ENCODE measurements at places on chromosomes 3 and 15.

GRCh38 chr15:23069496-23070166 is 30.3 kb upstream of the TUBGCP5 start:
- no peak for DNase-seq

GRCh38 chr3:10259036-10259435 is 10.8 kb downstream of the TATDN2 start:
- no peak for DNase-seq

DNA sequence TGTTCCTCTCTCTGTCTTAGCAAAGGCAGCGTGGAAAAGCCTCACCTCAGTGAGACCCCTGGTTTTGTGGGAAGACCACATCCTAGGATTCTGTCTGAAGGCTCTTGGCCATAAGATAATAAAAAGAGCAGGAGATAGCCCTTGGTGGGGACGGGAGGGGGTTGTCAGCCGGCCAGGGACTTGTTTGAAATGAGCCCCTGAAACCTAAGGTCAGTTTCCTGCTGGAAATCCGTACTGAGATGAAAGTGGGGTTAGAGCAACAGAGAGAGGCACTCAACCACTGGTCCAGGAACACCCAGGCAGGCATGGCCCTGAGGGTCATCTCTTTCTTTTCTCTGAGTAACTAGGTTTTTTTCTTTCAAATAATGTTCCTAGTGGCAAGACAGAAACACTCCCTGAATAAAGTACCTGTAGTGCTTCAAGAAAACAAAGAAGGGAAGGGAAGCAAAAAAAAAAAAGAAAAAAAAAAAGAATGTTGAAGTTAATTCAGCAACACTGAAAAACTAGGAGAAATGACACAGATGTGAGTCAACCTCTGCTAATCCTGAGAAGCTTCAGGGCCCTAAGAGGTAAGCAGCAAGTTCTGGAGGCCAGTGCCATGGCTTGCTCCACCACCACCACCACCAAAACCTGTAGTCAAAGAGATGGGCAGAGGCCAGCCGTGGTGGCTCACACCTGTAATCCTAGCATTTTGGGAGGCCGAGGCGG is 3.2 kb downstream of the ITGB5 start:
- peak; percentile 32 for DNase-seq

- peak; percentile 91 for DNase-seq
Observed at GRCh38 chr15:42581272-42581730, 5.9 kb downstream of the STARD9 start.

GRCh38 chr3:186453531-186453930 is 90.6 kb downstream of the CRYGS start:
- no peak for DNase-seq

DNA sequence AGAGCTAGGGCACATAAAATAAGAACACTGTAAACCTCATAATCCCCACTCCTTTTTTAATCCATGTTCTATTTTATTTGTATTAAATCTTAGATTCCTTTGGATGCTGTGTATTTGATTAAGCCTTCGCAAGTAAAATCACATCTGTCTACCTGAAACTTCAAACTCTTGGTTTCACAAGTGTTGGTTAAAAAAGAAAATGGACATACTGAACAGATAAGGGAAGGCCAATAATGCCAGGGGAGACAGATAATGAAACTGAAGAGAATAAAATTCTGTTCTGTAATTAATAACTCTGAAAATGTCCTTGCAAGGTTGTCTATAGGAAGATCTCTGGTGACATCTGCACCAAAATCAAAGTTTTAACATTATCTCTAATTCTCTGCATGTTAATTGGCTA is 114.2 kb downstream of the ULK4 start:
- no peak for DNase-seq

DNA sequence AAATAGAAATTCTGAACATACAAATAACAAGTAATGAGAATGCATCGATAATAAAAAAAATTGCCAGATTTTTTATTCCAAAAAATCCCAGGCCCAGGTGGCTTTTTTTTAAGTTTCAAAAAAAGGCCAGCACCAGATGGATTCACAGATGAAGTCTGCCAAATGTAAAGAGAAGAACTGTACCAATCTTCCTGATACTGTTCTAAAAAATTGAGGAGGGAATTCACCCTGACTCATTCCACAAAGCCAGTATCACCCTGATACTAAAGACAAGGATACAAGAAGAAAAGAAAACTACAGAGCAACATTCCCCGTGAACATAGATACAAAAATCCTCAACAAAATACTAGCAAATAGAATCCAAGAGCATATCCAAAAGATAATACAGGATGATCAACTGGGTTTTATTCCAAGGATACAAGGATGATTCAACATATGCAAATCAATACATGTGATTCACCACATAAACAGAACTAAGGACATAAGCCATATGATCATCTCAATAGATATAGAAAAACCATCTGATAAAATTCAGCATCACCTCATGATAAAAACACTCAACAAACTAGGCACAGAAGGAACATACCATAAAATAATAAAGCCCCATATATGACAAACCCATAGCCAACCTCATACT is 44.1 kb upstream of the XCR1 start:
- DNase-seq, result no peak

- DNase-seq, result no peak
Observed at GRCh38 chr3:98770261-98771039, 7.3 kb downstream of the ST3GAL6 start.

DNA sequence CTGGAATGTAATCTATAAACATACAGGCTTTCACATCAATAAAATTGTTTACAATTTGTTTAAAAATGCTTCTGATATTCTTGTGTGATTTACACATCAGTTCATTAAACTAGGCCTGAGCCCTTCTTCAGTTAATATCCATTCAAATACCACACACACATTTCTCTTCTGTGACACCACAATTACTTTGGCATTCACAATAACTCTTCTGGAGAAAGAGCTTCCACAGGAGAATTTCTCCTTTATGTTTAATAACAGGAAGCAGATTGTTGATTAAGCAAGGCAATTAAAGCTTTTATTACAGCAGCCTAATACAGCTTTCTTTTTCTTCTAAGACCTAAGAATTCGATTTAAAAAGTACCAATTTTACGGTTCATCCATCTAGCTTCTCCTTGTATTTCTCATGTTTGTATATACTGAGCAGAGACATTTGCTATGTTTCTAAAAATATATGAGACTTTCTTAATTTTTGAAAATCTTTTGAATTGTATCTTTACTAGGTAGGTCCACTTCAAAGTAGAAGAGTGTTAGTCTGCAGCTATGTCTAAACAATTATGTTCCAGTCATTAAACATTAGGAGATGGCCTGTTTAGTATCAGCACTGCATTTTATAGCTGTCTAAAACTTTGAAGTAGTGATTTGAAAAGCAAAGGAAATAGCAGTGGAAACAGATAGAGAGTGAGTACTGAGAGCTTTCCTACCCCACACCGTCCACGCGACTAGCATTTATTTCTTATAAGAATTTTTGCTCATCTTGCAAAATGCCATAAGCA is 511.1 kb upstream of the UBE2E2 start:
- no peak for DNase-seq

DNA sequence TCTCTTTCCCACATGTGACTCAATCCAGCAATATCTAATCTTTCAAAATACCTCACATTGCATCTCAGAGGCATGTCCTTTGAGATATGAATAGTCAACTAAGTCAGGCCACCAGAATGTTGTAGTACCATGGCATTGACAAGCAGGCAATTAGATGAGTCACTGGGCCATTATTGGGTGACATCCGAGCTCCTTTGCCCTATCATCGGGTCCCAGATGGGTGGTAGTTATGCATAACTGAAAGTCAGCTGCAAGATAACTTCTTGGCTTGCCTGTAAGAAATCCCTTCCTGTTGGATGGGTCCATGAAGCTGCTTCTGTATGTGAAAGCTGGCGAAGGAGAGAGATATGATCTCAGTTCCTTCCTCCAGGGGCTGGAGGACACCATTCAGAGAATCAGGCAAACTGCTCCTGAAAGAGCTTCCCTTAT is 32.8 kb downstream of the ARRDC4 start:
- DNase-seq, result no peak

DNA sequence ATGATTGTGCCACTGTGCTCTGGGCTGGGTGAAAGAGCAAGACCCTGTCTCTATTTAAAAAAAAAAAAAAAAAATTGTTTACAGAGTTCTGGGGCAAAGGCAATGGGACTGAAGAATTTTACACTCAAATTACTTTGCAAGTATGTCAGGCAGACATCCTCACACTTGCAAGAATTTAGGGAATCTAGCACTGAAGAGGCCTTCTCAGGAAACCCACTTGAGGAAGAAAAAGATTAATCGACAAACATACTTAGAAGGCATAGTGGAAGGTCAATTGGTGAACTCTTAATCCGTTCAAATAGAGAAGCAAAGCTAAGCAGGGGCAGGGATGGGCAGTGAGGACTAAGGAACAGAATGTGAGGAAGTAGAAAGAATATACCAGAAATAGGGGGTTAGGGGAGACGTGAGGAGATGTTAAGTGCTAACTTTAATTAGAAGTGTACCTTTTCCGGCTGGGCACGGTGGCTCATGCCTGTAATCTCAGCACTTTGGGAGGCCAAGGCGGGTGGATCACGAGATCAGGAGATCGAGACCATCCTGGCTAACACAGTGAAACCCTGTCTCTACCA is 15.0 kb downstream of the ST6GAL1 start:
- no peak for DNase-seq

DNA sequence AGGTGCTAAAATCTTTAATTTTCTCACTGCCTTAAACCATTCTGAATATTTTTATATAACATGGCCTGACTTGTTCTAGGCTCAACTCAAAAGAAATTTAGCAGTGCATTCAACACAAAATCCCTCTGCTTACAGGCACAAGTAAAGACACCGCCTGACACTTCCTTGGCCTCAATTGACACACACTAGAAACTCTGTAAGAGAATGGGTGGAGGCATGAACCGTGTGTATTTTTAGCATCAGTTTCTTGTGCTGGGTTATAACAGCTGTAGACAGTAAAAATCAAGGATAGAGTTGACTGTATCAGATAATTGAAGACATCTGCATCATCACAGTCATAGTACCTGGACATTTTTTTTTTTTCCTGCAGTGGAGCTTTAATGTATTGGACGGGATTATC is 54.3 kb downstream of the SLC9A9 start:
- DNase-seq, result no peak

DNA sequence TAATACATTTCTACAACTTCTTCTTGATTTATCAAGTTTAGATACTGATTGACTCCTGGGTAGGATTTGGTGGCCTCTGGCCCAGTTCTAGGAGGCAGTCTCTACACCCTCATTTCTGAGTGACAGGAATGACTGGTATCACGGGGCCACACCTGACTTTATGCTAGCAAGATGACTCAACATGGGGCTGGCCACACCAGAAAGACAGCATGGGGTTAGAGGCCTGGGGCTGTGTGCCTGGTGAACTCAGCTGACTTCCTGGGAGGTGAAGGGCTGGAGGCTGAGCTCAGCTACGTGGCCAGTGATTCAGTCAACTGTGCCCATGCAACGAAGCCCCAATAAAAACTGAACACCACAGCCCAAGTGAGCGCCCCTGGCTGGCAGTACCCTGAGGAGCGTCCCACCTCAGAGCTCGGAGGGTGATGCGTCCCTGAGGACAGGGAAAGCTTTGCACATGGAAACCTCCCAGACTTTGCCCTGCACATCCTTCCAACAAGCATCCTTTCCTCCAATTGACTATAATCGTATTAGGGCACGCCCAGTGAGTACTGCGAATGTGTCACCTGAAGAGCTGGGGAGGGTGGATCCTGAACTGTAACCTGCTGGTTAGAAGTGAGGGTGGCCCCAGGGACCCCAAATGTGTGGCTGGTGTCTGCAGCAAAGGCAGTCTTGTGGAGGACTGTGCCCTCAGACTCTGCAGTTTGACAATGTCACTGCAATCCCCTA is 57.2 kb downstream of the NIPA2 start:
- peak; percentile 56 for DNase-seq

GRCh38 chr15:74261041-74261440 is 24.9 kb downstream of the CCDC33 start:
- DNase-seq, result no peak

- DNase-seq, result no peak
Observed at GRCh38 chr3:188007897-188008296, 146.1 kb upstream of the LPP start.

- DNase-seq, result no peak
Observed at GRCh38 chr3:12710062-12710461, 46.1 kb upstream of the RAF1 start.

DNA sequence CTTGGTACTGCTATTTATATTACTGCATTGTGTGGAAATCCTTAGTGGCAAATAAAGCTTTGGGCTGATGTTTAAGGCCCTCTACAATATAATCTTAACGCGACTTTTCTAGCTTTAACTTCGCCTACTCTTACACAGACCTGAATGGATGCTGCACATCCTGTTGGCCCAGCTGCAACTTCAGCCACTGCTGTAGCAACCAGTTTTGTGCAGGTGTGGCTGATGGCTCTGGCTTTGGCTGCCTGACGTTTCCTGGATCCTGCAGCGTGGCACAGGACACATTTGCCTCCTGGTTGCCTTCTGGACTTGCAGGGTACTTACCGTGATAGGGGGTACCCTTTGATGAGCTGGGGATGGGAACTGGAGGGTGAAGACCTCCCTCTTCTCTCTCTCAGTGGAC is 20.2 kb upstream of the ERICH6 start:
- DNase-seq, result no peak

DNA sequence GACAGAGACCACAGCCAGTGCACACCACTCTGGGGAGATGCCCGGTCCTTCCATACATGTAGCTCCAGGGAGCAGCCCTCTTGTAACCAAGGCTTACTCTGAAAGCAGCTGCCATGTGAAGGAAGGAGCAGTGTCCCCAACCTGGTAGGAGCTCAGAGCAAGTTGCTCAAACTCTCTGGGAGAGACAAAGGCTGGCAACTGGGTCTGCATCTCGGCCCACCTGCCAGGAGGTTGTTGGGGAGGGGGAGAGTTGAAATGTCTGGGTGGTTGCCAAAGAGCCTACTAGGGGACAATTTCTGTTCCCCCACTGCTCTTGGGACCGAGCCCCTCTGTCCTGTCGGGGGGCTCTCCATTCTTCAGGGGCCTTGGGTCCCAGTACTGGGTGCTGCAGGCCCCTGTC is 309.9 kb downstream of the TLE3 start:
- no peak for DNase-seq

GRCh38 chr3:11140030-11140712 is 14.1 kb upstream of the HRH1 start:
- no peak for DNase-seq

DNA sequence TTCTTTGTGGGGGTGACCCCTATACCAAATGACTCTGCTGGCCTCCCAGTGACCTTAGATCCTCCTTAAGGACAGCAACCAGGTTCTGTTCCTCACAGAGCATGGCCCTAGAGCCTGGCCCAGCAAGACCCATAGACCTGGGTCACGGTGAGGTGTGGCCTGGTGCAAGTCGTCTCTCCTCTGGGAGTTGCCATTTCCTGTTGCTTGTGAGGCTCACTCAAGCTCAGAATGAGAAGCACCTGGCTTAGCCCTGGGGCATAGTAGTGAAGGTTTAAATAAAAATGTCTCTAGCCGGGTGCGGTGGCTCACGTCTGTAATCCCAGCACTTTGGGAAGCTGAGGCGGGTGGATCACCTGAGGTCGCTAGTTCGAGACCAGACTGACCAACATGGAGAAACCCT is 131.3 kb downstream of the SMAD6 start:
- no peak for DNase-seq

DNA sequence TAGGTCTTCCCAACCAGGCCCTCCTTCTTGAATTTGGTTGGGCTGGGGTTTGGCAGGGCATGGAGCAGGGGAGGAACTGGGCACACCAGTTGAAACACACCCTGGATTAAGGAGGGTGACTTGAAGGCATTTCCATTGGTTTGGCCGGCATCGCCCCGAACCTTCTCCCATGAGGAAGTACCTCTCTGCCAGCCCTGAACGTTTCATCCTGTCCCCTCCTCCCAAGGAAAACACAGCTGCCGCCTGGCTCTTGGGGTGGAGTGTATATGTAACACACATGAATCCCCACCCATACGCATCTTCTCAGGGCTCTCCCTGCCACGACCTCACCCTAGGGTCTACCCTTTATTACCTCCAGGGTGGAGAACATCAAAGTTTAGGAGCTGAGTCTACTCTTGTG is 14.6 kb downstream of the UBAP1L start:
- no peak for DNase-seq

All from astrocyte of the hippocampus (primary cell).